Fibroblast of skin of right quadriceps (primary cell): ENCODE measurements at places on chromosomes 3 and 15.
A peak's percentile ranks its signal among the peaks of the same experiment; 100 is the strongest.

GRCh38 chr3:70640481-70640880 is 328.0 kb upstream of the MDFIC2 start:
- DNase-seq, result no peak

DNA sequence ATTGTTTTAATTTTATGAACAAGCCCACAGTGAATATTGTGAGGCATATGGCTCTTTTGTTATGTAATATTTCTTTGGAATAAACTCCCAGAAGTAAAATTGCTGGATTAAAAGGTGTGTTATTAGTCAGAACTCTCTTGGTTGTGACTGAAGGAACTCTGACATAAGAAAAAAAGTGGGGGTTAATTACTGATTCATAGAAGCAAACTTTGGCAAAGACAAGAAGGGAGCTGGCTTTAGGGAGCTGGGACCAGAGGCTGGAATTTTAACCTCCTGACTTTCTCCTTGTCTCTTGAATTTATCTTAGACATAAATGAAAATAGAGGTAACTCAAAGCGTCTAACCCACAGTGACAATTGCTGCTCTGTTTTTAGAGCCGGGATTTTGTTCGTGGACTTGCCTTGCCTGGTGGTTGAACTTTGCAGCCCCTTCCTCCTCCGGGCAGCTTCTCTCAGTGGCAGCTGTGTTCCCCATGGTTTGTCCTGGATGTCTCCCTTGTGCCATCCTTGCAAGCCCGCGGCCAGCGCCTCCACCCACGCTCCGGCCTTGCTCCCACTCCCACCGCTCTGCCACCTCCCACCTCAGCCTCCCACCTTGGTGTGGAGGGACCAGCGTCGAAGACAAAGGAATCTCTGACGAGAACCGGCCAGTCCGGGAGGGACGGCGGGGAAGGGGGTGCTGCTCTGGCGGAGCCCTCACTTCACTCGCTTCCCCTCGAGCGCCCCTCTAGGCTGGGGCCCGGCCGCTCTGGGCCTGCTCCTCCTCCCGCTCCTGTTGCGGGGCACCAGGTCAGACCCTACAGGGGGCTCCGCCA is 28.0 kb downstream of the ARHGAP31 start:
- DNase-seq, result peak; percentile 61

DNA sequence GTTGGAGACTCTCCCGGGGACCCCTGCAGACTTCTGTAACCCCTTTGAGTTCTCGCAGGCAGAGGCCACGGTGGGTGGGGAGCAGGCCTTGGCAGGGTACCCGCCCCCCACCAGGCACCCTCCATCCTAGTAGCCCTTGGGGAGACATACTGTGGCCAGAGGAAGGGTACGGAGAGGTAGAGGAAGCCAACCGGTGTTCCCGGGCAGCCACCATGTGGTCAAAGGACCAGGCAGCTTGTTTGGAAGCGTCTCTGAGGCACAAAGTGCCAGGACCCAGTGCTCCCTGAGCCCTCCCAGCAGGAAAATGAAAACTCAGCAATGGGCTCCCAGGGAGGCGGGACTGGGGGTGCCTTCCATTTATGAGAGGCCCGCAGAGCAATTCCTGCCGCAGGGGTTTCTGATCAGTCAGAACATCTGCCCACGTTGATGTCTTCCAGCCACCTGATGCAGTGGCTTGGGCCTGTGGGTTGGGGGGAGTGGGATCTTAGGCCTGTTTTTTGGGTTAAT is 53.0 kb upstream of the CGNL1 start:
- DNase-seq, result no peak

DNA sequence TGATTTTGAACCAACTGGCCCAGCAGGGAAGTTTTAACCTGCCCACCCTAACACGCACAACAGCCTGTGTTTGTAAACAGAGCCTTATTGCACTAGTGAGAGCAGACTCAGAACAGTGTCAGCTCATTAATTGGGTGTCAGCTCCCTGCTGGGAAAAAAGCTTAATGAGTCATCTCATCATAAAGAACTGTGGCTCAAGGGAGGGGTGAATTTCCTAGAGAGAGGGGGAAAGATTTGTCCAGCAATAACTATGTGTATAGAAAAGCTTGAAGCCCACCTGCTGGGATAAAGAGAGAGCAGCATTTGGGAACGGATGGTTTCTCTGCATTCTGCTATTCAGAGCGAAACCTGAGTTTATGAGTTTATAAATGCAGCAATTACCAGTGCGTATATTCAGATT is 48.9 kb upstream of the GMNC start:
- no peak for DNase-seq

DNA sequence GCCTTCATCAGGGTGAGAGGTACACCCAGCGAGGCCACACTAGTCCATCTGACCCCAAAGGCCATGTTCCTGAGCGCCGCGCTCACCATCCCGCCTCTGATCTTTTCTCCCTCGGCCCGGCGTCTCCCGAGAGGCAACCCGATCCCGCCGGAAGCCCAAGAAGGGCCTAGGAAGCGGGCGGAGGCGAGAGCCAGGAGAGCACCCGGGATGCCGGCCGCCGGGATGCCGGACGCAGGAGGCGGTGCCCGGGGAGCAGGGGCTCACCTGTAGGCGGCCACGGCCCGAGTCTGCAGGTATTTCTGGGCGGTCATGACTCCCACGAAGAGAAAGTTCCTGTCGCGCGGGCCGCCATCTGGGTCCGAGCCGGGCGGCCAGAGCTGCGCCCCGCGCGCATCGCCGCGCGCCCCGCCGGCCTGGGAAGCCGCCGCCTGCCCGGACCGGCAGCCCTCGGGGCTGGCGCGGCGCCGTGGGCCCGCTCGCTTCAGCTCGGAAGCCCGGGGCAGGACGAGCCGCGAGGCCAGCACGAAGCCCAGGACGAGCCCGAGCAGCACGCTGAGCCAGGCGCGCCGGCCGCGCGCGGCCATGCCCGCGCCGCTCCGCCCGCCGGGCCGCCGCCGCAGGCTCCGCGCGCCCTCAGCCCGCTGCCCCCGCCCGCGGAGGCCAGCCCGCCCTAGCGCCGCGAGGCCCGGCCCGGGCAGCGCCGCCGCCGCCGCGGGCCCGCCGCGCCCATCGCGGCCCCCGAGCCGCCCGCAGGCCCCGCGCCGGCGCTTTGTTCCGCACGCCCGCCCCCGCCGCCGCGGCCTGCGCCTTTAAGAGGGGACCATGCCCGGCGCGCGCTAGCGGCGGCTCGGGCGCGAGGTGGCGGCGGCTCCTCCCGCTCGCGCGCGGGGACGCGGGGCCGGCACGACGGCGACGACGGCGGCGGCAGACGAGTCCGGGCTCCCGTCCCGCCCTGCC is 697 bp downstream of the CHSY1 start:
- no peak for DNase-seq

GRCh38 chr15:71505962-71506361 is 304.4 kb upstream of the NR2E3 start:
- DNase-seq, result no peak

DNA sequence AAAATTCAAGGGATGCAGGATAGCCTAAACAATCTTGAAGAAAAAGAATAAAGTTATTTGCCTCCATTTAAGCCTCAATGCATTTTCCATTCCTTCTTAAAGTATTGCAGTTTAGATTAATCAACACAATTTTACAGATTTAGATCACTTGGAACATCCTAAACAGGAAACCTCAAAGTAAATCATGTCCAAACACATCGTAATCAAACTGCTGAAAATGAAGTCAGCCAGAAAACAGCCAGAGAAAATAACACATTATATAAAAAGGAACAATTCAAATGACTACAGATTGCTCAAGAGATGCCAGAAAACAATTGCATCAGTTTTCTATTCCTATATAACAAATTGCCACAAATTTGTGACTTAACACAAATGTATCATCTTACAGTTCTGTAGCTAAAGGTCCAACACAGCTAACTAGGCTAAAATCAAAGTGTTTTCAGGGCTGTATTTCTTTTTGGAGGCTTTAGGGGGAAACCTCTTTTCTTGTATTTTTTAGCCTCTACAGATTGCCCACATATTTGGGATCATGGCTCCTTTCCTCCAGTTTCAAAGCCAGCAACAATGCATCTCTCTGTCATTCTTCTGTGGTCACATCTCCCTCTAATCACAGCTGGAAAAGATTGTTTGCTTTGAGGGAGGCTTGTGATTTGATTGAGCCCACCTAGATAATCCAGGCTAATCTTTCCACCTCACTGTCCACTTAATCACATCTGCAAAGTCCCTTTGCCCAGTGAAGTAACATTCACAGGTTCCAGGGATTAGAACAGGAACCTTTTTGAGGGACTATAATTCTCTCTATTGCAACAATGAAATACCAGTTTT is 543.3 kb upstream of the UBE2E2 start:
- DNase-seq, result no peak

GRCh38 chr15:48414015-48414414 is 82.8 kb downstream of the DUT start:
- DNase-seq, result peak; percentile 87

GRCh38 chr15:58267051-58267450 is 128.9 kb downstream of the AQP9 start:
- no peak for DNase-seq

DNA sequence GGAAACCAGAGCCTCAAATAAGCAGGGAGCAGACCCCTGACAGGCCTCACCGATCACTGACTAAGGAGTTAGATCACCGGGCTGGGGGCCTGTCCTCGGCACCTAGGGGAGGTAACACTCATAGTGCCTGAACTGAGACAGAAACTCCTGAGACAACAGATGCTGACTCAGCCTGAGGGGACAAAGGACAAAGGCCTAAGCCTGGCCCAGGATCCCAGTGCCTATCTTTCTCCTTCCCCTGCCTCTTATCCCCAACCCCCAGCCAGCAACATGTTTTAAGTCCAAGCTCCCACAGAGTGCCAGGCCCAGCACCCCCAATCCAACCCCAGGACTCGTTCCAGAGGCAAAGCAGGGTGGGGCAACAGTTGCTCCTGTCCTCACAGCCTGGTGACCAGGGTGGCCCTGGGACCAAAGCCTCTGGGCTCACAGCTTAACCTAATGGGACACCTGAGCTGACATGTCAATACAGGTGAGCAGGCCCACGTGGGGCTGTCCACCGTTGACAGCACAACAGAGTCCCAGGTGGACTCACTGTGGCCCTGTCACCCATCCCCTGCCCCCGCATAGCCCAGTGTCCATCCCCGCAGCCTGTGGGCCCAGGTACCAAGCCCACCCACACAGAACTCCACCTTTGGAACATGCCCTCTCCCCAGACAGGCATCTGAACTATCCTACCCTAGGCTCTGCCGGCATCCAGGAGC is 37.4 kb downstream of the ADCY5 start:
- DNase-seq, result no peak

DNA sequence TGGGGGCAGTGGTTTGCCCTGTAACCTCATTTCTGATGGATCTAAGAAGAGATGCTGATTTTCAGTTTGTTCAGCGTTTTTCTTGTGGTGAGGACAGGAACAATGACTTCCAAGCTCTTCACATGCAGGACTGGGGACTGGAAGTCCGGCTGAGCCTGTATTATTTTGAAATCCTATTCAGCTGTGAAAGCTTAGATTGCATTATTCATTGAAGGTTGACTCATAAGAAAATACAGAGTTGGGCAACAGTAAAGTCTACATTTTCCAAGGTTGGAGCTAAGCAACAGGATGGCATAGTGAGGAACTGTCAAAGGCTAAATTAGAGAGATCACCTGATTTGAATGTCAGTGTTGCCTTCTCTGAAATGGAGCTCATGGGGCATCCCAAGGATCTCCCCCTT is 230.9 kb upstream of the FEZF2 start:
- peak; percentile 87 for DNase-seq

DNA sequence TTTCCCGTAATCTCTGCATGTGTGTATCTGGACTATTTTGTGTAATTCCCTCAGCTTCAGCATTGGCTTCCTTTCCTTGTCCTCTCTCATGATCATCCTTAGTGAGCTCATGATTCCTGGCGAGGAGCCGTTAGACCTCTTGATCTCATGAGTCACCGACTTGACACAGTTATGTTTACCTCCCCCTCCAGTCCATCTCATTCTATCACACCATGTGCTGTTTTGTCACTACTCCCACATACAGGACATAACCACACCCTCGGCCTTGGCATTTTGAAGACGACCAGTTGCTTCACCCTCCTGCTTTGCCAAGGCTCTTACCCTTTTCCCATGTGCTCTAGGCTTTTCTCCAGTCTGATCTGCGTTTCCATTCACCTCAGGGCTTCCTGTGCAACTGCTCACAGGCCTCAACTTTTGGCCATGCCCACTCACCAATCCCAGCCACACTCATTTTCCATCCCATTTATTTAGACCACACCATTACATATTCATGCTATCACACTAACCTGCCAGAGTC is 41.5 kb downstream of the CP start:
- DNase-seq, result peak; percentile 97

DNA sequence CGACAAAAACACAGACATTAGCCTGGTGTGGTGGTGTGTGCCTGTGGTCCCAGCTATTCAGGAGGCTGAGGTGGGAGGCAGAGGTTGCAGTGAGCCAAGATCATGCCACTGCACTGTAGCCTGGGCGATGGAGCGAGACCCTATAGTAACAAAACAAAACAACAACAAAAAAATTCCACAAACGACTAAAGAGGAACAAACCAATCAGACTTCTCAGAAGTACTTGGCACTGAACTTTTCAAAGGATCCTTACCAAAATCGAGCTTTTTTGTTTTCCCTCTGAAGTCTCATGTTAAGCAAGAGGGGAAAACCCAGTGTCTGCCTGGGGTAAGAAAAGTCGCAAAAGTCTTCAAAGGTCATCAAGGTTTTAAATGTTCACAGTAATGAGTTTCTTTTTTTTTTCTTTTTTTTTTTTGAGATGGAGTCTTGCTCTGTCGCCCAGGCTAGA is 30.1 kb upstream of the TFRC start:
- DNase-seq, result no peak

DNA sequence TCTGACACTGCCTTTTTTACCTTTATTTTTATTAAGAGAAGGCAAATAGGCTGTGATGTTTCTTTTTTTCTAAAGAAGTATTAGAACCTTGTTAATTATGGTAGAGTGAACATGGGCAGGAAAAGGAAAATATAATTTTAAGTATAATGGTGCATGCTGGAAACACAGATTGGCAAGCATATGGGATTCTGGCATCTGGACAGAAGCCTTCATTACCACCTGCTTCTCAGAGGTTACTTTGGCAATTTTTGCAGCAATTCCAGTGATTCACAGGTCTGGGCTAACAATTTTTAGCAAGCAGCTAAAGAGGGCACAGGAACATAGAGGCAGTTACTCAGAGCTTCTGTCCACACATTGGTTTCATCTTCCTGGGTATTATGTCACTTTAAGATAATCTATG is 258.3 kb downstream of the DIPK2A start:
- DNase-seq, result no peak

- DNase-seq, result no peak
Observed at GRCh38 chr3:87805670-87806069, 253.1 kb downstream of the CGGBP1 start.

GRCh38 chr3:15726881-15727280 is 70.9 kb downstream of the ANKRD28 start:
- DNase-seq, result no peak

DNA sequence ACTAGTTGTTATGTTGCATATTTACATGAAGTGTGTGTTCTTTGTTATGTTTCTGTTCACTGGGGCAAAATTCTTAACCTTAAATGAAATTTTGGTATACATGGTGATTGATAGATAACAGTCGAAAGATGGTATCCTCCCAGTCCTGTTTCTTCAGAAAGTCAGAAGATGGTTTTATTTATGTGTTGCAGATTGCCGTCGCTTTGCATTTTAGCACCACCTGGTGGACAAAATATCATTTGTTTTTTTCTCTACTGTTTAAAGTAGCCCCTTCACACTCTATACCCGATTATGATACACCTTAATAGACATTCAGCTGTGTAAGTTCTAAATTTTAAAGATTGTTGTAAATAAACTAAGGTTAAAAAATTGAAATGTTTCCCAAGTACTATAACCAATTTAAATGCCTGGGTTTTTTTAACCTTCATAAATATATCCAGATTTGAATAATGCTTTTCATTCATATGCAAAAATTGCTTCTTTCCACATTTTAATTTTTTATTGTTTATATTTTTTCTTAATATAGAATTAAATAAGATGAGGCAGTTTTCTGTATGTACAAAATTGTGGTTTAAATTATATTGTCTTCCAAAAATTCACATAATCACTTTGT is 152.2 kb downstream of the ALCAM start:
- peak; percentile 66 for DNase-seq
